Myocyte (in vitro differentiated cells): ENCODE measurements at places on chromosomes 11 and 22. TPM values are rescaled to one million over a fixed set of nuclear protein-coding genes. Genes with fewer than 3 reads are reported as not detected.

OR52I2 gene
- not detected in 2 replicates for total RNA-seq

ISX gene
- total RNA-seq: not detected in 2 replicates

TOP3B gene
- total RNA-seq: 25.0 and 31.0 TPM in 2 replicates

DNA sequence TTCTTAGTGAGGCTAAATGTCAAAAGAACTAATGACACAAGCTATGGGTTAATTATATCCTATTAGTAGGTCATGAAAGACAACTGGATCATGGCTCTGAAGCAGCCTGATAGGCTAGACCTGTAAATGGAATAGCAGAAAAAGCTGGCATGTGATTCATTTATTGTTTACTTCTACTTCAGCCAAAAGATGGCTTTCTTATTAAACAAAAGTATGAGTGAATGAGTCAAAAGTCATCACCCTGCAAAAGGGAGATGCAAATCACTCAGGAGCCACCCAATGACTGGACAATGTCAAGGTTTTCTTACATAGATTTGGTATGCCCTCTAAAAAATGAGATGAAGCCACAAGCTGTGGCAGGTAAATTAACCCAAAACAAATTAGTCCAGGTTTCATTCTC lies 138.0 kb downstream of the TRPC6 start:
- peak; percentile 26 for DNase-seq

- peak; percentile 78 for DNase-seq
Measured at GRCh38 chr22:20783844-20784723, 10.2 kb downstream of the SERPIND1 start.

DNA sequence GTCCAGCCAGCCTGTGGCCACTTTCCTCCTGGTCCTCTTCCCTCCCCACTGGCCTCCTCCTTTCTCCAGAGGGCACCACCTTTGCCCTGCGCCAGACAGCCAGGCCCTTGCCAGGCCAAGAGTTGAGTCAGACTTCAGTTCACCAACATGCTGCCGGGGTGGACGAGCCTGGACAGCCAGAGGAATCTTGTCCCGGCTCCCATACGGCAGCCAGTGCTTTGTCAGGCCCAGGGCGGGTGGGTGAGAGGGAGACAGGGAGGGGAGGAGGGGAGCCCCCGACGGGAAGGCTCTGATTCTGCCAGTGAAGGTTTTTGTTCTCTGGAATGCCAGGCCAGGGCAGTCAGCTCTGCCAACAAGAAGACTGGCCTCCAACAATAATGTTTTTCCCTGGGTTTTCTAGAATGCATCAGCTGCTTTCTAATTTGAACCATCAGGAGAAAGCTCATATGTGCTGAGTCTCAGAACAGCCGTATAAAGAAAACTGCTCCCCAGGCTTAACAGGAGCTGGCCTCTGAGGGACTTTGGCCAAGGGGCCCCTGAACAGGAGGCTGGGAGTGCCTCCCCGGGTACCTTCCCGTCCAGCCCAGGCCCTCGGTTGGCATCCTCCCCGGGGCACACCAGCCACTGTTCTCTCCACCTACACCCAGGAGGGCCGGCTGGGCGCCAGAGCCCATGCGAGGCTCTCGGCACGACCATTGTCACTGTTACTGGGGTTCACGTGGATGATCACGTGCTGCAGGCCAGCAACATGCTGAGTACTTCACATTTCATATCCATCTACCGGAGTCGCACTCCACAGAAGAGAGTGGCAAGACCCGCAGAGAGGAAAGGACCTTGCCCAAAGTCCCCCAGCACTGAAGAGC lies 28.6 kb downstream of the LIF start:
- DNase-seq: peak; percentile 53

GRCh38 chr11:121452609-121453150 lies at the start of gene SORL1-AS1:
SORL1-AS1 (minus strand) TSS chr11:121452967.
- no peak for DNase-seq

GRCh38 chr22:36467946-36468345 lies 13.5 kb downstream of the TXN2 start:
- peak; percentile 99 for DNase-seq
